ENCODE measurements at places on chromosomes 2 and 18.

- no peak for DNase-seq
- no peaks in the 10 kb centered on the region for H3K36me3 ChIP-seq
- H3K27me3 ChIP-seq = no peaks in the 10 kb centered on the region
- H3K4me3 ChIP-seq = no peak overlapping the region
- H3K27ac ChIP-seq = no peak overlapping the region
Measured at GRCh38 chr18:4230450-4231168, 224.5 kb downstream of the DLGAP1 start.

DNA sequence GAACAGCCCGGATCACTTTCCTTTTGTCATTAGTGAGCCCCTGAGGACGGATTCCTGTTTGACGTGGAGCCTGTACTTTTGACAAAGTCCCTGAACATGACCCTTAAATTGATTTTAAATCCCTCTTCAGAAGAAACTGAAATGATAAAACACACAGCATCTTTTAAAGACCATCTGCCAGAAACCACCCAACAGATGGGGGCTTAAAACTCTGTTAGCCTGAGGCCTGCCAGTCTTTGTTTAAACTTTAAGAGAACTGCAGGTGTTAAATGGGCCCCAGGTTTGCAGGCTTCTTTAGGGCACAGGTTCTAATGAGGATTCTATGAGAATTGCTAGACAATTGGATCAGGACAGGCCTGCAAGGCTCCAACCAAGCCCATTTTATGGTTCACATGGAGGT, 177.9 kb downstream of the ALK start:
- H3K27me3 ChIP-seq = no peaks in the 10 kb centered on the region
- H3K36me3 ChIP-seq = no peaks in the 10 kb centered on the region
- no peaks in the 10 kb centered on the region for H3K4me1 ChIP-seq
- no peak for DNase-seq
- no peak overlapping the region for H3K27ac ChIP-seq

DNA sequence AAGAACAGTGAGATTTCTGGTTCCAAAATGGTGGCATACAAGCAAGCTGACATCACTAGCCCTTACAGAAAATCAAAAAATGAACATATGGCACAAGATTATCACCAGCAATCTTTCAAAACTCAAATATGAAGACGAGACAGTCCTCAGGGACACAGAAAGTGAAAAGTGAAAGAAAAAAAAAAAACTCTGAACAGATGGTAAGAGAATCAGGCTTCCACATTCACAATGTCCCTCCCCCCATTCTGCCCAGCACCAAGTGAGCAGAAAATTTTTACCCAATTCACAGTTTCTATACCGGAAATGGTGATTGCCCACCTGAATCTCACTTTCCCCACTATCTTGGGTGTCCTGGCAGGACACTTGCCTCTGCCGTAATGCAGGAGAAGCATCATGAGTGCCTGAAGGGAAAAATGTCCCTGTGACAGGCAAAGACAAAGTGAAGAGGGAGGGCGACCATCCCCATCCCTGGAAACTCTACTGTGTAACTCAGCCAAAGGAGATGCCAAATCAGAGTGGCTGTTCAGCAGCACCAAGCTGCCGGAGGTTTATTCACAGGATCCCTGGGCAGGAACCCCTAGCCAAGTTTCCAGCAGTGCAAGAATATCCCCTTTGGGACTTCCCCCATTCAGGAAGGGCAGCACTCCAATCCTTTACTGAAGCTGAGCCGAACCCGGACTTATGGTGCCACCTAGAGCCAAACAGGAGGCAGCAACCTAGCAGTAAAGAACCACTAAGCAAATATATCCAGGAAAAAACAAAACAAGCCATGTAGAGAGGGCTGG, 312.2 kb downstream of the LRATD1 start:
- DNase-seq = no peak
- H3K27me3 ChIP-seq = no peaks in the 10 kb centered on the region
- no peak overlapping the region for H3K27ac ChIP-seq

DNA sequence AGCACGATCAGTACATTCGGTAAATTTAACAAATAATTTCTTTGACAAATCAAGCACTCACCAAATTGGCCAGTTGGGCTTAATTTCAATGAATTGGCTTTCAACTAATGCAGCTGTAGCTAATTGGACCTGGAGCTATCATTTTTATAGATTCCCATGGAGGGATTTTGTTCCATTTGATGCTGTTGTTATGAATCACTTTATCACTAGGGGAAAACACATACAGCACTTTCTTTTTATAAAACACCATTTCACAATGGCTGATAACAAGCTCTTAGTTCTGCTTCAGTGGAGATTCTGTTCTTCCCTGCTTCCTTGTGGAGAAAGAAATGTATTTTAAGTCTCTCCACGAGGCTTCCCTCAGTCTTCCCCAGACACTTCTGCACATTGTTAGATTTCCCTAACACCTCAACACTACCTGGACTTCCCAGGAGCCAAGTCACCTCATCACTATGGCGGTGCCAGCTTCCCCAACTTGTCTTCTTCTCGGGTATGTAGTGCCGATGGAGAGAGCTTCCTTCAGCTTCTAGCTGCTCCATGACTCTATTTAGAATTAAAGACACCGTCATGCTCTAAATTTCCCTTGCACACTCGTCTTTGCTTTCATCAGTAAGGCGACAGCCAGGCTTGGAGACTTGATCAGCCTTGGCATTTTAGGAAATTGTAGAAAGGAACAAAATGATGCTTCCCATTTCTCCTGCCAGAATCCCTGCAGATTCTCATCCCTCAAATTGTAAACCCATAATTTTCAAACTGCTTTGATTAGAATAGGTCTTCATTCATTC, 72.0 kb downstream of the INPP5D start:
- DNase-seq = no peak
- no peaks in the 10 kb centered on the region for H3K36me3 ChIP-seq
- no peak overlapping the region for H3K4me3 ChIP-seq
- no peaks in the 10 kb centered on the region for H3K27me3 ChIP-seq

GRCh38 chr2:157809212-157809611, 66.9 kb downstream of the ACVR1 start:
- H3K27me3 ChIP-seq = no peaks in the 10 kb centered on the region
- no peaks in the 10 kb centered on the region for H3K36me3 ChIP-seq
- no peaks in the 10 kb centered on the region for H3K4me1 ChIP-seq
- DNase-seq = no peak
- H3K4me3 ChIP-seq = no peak overlapping the region

DNA sequence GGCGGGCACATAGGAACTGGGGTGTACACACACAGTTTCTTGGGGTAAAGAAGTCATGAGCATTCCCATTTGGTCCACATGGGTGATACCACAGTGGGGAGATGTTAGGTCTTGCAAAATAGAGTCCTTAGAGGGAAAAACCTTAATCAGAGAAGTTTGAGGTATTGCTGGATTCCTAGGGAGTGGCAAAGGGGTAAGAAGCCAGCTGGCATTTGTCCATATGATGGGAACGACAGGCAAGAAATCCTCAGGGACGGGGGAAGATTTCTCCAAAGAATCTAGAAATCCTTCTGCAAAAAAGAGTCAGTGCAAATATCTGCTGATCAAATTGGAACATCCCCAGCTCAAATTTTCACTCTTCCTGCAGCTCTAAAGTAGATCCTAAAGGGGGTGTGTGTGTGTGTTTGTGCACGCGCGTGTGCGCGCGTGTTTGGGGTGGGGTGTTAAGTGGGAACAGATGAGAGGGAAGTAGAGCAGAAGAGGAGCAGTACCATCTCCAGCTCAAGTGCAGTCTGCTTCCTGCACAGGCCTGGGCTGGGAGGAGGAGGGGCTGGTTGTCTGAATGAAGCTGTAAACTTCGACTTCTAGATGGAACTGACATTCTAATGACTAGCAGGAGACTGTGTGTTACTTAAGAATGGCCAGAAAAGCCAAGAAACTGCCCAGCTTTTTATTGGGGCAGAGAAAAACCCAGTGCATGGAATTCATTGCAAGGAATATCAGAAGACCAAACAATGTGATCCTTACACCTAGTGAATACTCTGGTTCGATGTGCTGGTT, 168.0 kb downstream of the SPP2 start:
- no peak overlapping the region for H3K4me3 ChIP-seq
- H3K4me1 ChIP-seq = no peaks in the 10 kb centered on the region
- H3K27me3 ChIP-seq = no peaks in the 10 kb centered on the region
- no peak for DNase-seq
- no peak overlapping the region for H3K27ac ChIP-seq

GRCh38 chr2:236311286-236311685, 47.1 kb upstream of the ASB18 start:
- no peak overlapping the region for H3K4me3 ChIP-seq
- H3K27me3 ChIP-seq = no peaks in the 10 kb centered on the region
- H3K36me3 ChIP-seq = no peaks in the 10 kb centered on the region
- H3K4me1 ChIP-seq = no peaks in the 10 kb centered on the region
- no peak for DNase-seq
- H3K27ac ChIP-seq = no peak overlapping the region

DNA sequence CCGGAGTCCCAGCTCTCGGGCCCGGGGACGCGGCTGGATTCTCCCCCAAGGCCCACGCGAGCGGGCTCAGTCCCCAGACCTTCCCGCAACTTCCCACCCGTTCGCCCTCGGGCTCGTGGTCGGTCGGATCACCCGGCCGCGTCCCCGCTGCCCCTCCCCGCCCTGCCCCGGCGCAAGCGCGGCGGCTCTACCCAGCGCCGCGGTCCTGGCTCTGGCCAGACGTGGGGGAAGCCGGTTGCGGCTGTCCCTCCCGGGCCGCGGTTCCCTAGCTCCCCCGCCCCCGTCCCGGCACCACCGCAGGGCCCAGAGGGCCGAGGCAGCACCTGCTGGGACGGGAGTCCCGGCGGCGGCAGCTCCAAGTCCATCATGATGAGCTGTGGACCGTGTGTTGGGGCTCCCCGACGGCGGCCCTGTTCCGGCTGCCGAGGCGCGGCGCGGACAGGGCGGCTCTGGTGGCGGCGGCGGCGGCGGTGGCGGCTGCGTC, 276 bp downstream of the NFE2L2 start:
- no peaks in the 10 kb centered on the region for H3K36me3 ChIP-seq
- no peaks in the 10 kb centered on the region for H3K27me3 ChIP-seq
- no peak for DNase-seq
- H3K4me1 ChIP-seq = no peaks in the 10 kb centered on the region

DNA sequence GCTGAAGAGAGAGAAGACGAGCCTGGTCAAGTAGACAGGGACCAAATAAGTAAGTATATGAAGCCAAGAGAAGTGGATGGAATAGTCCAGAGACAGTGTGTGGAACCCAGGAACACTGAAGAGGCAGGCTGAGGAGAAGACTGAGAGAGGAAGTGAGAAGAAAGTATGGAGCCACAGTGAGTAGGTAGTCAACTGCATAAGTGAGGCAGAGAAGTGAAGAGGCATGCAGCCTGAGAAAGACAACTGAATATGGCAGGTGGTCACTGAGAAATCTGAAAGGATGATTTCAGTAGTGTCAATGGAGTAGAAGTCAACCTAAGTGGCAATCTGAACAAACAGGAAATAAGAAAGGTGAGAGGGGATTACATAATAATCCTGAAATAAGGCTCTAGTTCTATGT, 55.4 kb downstream of the CWC22 start:
- H3K4me1 ChIP-seq = no peaks in the 10 kb centered on the region
- DNase-seq = no peak
- no peak overlapping the region for H3K4me3 ChIP-seq

- peaks cover 6% of the 10 kb centered on the region for H3K4me1 ChIP-seq
- H3K27ac ChIP-seq = no peak overlapping the region
- no peaks in the 10 kb centered on the region for H3K27me3 ChIP-seq
- H3K4me3 ChIP-seq = no peak overlapping the region
- no peaks in the 10 kb centered on the region for H3K36me3 ChIP-seq
- no peak for DNase-seq
Measured at GRCh38 chr18:76350134-76351025, 144.7 kb downstream of the ZNF516 start.

DNA sequence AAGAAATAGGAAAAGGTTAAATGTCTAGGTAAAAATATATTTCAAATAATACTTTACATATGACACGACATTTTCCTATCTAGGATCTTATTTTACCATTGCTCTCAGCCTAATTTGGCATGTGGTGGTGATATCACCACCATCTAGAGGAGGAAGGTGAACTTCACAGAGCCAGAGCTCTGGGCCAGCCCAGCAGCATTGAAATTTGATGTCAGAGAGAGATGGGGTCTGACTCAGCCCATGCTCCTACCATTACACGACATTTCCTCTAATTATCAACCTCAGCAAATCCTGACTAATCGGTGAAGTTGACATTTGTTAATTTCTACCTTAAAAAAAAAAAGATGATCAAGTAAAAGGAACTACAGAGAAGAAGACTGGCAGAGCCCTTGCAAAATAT, 42.3 kb downstream of the LRRTM4 start:
- DNase-seq = no peak
- no peak overlapping the region for H3K27ac ChIP-seq
- H3K4me3 ChIP-seq = no peak overlapping the region
- no peaks in the 10 kb centered on the region for H3K27me3 ChIP-seq

DNA sequence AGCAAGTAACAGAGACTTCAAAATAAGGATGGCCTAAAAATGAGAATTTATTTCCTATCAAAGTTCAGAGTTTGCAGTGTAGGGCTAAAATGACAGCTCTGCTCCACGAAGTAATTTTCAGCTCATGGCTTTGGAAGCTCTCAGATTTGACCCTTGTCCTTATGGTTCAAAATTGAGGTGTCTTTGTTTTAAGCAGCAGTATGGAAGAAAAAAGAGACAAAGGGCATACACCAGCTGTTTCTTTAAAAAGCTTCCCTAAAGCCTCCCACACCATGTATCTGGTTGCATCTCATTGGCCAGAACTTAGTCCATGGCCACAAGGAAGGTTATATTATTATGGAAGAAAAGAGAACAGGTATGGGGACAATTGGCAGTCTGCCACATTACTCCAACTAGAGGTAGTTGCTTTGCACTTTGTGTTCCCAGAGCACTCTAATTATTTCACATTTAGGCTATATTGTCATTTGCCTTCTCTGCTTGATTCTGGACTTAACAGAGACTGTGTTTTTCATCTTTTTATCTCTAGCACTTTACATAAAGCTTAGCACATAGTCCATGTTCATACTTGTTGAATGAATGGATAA, 180.4 kb downstream of the MCFD2 start:
- no peaks in the 10 kb centered on the region for H3K4me1 ChIP-seq
- no peak for DNase-seq
- no peak overlapping the region for H3K27ac ChIP-seq
- H3K4me3 ChIP-seq = no peak overlapping the region
- no peaks in the 10 kb centered on the region for H3K27me3 ChIP-seq

GRCh38 chr18:61943175-61943964, 50.6 kb upstream of the RNF152 start:
- no peaks in the 10 kb centered on the region for H3K27me3 ChIP-seq
- no peaks in the 10 kb centered on the region for H3K4me1 ChIP-seq
- H3K4me3 ChIP-seq = no peak overlapping the region
- no peak for DNase-seq

DNA sequence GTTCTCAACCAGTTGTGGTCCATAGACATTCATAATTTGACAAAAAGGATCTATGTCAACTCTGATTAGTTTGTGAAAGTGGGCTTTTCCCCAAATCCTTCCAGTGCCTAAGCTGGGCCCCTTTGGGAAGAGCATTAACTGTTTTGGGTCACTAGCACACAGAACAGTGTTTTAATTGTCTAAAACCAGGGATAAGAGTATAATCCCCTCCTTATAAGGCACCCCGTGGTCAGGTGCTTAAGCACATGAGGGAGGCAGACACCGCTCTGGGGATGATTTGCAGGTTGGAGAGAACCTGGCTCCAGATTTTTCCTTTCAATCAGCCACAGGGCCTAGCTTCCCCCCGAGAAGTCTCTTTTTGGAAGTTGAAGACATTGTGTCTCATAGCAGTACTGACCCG, 53.6 kb upstream of the RFX8 start:
- no peaks in the 10 kb centered on the region for H3K4me1 ChIP-seq
- no peak overlapping the region for H3K4me3 ChIP-seq
- H3K27me3 ChIP-seq = no peaks in the 10 kb centered on the region
- no peak overlapping the region for H3K27ac ChIP-seq
- H3K36me3 ChIP-seq = no peaks in the 10 kb centered on the region
